ENCODE measurements at places on chromosomes 16 and 17. TPM values are rescaled to one million over a fixed set of nuclear protein-coding genes. Genes with fewer than 3 reads are reported as not detected.

The HSD17B2 gene
- total RNA-seq, result not detected

The MYH13 gene
- total RNA-seq, result not detected

The GRB7 gene
- 5.8 TPM for total RNA-seq

The ALDH3A1 gene
- 0.22 TPM for total RNA-seq

The SLC13A2 gene
- total RNA-seq, result not detected

The C16orf92 gene
- total RNA-seq, result not detected
